ENCODE measurements at places on chromosomes 16 and 17. TPM values are rescaled to one million over a fixed set of nuclear protein-coding genes. Genes with fewer than 3 reads are reported as not detected.

- H3K27ac ChIP-seq: no peak overlapping the region
- peaks cover 4% of the 10 kb centered on the region for H3K4me1 ChIP-seq
- no peak overlapping the region for H3K4me3 ChIP-seq
- H3K27me3 ChIP-seq: no peaks in the 10 kb centered on the region
These were observed 133.5 kb downstream of the FTO start for GRCh38 chr16:53837426-53837825.

DNA sequence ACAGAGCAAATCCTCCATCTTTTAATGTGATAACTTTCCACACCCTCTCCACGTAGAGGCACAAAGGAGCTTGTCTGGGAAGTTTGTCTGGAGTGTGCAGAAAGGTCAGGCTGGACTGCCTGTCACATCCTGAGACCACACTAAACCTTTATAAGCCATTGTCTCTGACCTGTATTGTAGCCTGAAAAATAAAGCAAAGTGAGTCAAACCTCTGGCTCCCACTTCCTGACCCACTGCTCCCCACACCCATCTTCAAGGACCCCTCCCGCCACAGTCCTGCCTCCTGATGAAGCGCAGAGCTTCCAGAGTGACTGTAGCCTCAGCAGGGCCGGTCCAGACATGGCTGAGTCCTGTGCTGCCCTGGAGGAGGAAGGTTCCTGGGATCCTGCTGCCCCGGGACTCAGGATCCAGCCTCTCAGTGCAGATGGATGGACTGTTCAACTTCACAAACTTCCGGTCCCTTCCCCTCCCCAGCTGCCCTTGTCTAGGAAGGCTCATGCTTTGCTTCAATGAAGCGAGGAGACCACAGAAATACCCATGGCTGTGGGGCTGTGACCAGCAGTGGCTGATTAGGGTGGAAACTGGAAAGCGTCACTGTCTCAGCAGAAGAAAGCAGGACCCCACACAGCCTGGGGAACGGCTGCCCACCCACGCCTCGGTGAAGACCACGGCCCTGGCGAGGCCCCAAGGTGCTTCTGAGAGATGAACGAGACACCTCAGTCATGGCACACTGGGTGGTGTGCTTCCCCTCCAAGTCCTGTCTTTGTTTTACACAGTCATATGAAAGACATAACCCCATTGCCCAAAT is 30.9 kb upstream of the CLEC18B start:
- H3K27ac ChIP-seq: no peak overlapping the region
- peaks cover 2% of the 10 kb centered on the region for H3K4me1 ChIP-seq
- no peak for DNase-seq
- H3K4me3 ChIP-seq: no peak overlapping the region
- peaks cover 29% of the 10 kb centered on the region for H3K36me3 ChIP-seq

DNA sequence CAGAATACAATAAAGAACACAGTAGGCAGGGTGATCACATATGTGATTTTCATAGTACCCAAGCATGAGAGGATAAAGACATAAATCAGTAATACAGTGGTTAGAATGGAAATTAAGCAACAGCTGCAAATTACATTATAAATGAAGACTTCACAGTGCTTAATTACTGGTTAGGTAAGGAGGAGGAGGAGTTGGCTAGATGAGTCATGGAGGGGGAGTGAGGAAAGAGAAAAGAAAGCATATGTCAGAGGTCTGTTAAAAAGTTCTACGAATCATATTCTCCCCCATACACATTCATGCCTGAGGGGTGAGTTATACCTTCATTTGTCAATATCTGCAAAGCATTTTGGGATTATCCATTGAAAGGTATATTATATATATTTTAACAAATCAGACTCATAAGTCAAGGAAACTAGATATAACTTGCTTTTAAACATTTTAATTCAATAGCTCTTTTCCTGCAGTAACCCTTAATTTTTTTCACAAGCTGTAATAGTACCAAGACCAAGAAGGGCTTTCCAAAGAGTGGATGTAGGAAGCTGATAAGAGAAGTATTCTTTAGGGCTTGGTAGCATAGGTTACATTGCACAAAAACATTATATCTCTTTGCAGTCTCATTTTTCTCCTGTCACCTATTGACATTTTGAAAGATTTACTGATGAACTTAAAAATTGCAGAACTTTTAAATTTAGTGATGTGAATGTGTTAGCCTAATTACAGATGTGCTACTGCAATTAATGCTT is 99.3 kb downstream of the STXBP4 start:
- no peaks in the 10 kb centered on the region for H3K36me3 ChIP-seq
- H3K27me3 ChIP-seq: no peaks in the 10 kb centered on the region
- no peak overlapping the region for H3K27ac ChIP-seq
- H3K4me3 ChIP-seq: no peak overlapping the region
- no peak for DNase-seq
- peaks cover 7% of the 10 kb centered on the region for H3K4me1 ChIP-seq

DNA sequence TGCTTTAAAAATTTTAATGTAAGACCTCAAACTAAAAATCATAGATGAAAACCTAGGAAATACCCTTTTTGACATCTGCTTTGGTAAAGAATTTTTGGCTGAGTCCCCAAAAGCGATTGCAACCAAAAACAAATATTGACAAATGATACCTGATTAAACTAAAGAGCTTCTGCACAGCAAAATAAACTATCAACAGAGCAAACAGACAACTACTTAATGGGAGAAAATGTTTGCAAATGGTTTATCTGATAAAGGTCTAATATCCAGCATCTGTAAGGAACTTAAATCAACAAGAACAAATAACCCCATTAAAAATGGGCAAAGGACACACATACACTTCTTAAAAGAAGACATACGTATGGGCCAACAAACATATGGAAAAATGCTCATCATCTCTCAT is 242.5 kb downstream of the BCAS3 start:
- no peak overlapping the region for H3K27ac ChIP-seq
- no peaks in the 10 kb centered on the region for H3K4me1 ChIP-seq
- no peak for DNase-seq

LPO gene
- not detected for total RNA-seq
